ENCODE measurements at places on chromosomes 3 and 15.
A peak's percentile ranks its signal among the peaks of the same experiment; 100 is the strongest.

DNA sequence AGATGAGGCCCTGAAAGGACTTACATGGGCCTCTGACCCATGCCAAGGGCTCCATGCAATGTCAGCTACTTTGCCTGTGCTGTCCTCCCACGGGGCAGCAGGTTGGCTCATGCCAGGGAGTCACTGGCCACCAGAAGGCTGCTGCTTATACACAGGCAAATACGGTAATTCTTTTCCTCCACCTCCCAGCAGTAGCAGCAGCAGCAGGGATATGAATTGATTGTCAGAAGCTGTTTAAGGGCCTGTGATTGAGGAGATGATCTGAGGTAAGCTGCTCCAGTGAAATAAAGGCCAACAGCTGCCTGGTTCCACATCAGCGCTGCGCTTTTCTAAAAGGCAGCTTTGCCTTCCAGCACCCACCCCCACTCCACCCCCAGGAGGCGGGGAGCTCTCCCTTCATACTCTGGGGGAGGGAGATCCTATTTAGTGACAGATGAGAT is 250.5 kb downstream of the SHQ1 start:
- DNase-seq = peak; percentile 68

GRCh38 chr15:65841121-65841930 is 28.0 kb upstream of the RAB11A start:
- DNase-seq = no peak

GRCh38 chr15:43514241-43515057 is 3.0 kb upstream of the MAP1A start:
- DNase-seq = peak; percentile 61

DNA sequence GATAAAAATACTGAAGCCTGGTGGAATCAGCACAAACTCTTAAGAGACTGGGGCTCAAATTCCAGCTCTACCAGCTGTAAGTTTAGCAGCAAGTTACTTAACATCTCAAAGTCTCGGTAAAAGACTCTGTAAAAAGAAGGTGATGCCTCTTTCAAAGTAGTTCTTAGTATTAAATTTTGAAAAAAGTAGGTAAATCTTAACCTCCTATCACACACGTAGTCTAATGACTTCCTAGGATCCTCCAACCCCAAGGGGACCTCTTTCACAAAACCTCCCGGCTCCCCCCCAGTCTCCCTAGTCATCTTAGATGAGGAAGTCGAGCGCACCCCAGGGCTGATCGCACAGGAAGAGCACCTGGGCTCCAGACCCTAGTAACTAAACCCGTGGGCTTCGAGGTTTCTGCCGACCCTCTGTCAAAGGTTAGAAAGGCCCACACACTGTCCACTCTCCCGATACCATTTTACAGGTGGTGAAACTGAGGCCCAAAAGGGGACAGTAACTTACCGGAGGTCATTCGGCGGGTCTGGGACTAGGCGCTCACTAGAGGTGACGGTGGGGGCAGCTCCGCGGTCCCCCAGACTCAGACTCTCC is 427 bp downstream of the MBD4 start:
- DNase-seq = no peak

- no peak for DNase-seq
Observed at GRCh38 chr15:74709892-74710291, 14.1 kb upstream of the EDC3 start.

DNA sequence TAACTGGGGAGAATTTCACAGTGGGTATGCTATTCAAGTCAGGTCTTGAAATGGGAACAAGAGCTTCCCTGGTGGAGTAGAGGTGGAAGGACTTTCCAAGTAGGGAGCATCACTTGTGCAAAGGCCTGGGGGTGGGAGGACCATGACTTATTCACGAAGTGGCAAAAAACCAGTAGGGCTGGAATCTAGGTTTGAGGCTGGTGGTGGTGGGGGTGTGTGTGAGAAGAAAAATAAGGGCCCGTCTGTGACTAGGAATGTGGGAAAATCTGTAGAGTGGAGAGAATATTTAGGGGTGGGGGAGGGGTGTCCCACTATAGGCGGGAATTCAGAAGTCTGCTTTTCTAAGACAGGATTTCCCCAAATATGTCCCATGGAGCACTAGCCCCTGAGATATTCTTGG is 271.9 kb upstream of the TBL1XR1 start:
- no peak for DNase-seq

DNA sequence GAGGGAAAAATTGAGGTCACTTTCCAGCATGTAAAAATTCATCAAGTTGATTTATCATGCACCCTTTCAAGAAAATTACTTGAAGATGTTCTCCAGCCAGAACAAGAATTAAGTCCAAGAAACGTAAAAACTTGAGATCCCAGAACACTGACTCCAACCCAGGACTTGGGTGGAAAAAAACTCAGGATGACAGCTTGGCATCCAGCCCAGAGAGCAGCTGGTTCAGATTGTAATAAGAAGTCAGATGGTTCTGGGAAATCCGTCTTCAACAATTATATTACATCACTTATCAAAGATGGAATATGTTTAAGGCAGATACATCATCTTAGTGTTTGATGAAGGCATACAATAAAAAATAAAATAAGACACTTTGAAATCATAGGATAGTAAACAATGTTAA is 23.0 kb upstream of the DNAJC13 start:
- no peak for DNase-seq

GRCh38 chr3:43953814-43954692 is 263.3 kb downstream of the ABHD5 start:
- no peak for DNase-seq

- no peak for DNase-seq
Observed at GRCh38 chr15:42069025-42069424, 25.3 kb downstream of the PLA2G4D start.

DNA sequence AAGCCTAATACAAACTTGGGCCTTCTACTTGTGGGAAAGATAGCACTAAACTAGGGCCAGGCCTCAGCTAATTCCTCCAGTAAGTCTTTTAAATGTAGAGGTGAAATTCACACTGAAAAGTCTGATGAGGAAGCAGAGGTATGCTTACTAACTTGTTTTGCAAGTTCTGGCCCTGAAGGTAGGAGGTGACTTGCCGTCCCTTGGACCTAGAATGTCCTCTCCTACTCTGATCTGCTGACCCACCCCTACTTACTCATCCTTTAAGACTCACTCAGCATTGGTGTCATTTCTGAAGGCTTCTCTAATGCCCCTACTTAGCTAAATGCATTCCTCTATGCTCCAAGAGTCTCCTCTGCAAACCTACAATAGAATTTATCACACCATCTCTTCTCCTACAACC is 19.4 kb downstream of the RIOX2 start:
- no peak for DNase-seq

DNA sequence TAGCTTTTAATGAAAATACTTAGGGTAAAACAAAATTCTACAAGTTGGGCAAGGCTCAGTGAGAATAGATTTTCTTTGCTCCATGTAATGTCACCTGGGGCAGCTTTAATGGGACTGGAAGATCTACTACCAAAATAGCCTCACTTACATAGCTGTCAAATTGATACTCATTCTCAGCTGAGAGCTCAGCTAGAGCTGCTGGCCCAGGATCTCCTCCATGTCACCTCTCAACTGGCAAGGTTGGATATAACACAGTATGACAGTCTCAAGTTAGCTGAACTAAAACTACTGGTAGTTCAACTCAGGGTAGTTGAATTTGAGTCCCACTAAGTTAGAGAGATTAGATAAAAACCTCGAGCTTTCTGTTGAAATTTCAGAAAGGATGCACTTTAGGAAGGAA is 218.5 kb upstream of the PLSCR5 start:
- DNase-seq = no peak

DNA sequence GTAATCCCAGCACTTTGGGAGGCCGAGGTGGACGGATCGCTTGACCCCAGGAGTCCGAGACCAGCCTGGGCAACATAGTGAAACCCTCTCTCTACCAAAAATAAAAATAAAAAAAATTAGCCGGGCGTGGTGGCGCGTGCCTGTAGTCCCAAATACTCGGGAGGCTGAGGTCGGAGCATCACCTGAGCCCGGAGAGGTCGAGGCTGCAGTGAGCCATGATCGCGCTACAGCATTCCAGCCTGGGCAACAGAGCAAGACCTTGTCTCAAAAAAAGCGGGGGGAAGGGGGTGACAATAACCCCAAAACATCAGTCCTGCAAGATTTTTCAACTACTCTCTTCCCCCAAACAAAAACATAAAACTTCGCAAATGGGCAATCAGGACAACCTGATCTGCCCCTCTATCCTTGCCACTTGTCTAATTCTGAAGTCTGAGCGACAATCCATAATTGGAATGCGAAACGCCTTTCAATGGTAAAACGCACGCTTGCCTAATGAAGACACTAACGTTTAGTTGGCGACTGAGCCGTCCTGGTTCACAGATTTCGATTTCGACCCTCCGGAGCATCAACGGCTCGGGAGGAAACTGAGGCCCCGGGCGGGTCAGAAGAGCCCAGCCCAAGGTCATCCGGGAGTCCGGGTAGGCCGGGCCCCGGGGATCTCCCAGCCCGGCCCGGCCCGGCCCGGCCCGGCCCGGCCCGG is 868 bp downstream of the BTBD1 start:
- DNase-seq = no peak

GRCh38 chr3:179321668-179322285 is 1.1 kb upstream of the ZNF639 start:
- DNase-seq = peak; percentile 41

DNA sequence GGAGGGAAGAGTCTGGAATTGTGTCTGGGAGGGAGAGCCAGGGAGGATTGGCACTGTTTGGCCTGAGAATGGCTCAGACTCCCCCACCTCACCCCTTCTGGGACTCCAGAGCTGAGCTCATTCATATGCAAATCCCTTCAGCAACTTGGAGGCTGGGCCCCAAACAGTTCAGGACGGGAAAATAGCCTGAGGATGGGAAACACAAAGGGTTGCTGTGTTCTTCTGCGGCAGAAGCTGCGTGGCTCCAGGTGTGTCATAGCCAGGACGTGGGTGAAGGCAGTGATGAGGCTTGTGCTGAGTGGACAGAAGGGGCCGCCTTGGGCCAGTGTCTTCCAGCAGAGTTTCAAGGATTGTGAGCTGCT is 16.6 kb downstream of the MASP1 start:
- no peak for DNase-seq

DNA sequence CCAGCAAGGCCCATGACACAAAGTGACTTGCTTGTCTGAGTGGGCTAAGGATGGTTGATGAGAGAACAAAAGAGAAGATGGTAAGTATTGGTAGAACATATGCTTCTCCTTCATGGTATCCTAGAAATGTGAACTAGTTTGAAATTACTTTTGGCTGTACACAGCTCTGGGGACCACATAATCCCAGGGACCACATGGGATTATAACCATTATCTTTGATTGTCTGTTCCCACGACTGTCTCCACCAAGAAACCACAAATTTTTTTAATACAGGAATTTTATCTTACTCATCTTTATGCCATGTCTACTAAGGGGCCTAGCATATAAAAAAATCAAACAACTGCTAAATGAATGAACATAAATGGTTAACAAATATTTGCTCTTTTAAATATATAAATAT is 155.3 kb upstream of the PRICKLE2 start:
- no peak for DNase-seq

GRCh38 chr15:52243697-52244555 is 51.7 kb downstream of the MYO5C start:
- no peak for DNase-seq

- no peak for DNase-seq
Observed at GRCh38 chr3:24510030-24510648, 15.5 kb upstream of the THRB start.

GRCh38 chr15:58115692-58116091 is 22.5 kb upstream of the AQP9 start:
- DNase-seq = no peak

DNA sequence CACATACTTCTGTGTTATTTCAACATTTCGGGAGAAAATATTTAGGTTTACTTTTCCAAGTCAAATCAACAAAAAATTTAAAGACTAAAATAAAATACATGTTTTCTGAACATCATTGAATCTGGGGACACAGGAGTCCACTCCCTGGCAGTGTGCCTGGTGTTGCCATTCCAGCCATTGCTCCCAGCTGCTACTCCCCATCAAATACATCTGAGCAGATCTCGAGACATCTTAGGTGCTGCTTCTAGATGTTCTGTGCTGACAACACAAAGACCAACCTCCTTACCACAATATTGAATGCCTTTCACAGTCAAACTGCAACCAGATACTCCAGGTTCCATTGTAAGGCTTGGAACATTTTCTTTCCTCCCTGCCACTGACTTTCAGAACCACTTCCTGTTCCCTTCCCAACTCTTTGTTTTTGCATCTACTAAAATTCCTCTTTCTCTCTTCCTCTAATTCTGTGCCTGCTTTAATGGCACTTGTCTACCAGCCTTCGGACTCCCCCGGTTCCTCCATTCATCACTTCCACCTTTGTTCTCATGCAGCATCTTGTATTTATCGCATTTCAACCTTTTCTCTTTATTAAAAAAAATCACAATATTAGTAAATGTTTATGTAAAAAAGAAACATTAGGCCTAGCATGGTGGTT is 81.1 kb upstream of the SLC4A7 start:
- DNase-seq = no peak

DNA sequence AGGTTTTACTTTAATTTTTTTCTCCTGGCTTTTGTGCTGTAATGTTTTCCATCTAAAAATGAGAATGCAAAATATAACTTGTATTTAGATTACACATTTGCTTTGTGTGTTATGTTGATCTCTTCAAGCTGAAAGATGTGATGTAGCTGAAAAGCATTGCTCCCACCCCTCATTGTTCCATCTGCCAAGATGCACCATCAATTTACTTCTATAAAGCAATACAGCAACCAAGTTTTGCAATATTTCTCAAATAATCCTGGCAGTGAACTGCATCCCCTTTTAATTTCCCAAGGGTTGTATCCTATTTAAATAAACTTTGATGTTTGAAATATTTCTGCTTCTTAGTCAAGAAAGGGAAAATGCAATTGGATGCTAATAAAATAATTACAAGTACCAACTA is 52.6 kb upstream of the DUT start:
- no peak for DNase-seq

DNA sequence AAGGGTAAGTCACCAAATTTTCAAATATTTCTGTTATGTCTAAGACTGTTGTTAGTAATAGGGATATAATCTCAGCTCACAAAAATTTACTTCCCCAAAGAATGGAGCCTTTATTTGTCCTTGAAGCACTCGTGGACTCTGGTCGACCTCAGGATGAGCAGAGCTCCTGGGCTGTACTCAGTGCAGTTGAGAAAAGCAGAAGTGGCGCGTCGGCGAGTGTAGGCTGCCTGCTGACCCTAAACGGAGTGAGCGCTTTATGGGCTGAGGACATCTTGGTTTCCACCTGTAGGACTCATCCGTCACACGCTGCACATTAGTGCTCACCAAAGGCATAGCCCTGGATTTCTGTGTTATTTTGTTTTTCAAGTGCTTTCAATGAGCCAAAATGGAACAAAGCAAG is 11.0 kb downstream of the GABRA5 start:
- DNase-seq = no peak

GRCh38 chr15:67779549-67780111 is 45.7 kb upstream of the SKOR1 start:
- no peak for DNase-seq

DNA sequence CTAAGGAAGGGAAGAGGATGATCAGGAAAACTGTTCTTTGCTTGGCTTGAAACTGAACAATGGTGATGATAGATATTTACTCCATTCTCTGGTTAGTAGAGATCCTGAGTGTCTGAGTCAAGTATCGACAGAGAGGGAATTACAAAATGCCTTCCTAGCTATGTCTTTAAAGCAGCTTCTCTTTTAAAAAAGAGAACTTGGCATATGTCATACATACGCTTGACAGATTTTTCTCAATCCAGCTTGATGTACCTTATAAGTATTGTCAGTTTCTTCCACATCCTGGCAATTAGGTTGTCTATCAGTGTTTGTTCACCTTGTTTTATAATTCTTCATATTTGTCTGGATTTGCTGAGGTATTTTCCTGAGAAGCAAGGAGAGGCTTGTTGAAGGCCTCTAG is 5.0 kb upstream of the EPHB1 start:
- no peak for DNase-seq

- DNase-seq = no peak
Observed at GRCh38 chr15:92149029-92149428, 244.7 kb upstream of the ST8SIA2 start.

GRCh38 chr3:109057056-109057455 is 60.9 kb downstream of the MORC1 start:
- DNase-seq = no peak
